ENCODE measurements at places on chromosomes 13 and 19. TPM values are rescaled to one million over a fixed set of nuclear protein-coding genes. Genes with fewer than 3 reads are reported as not detected.

The KIR2DL1 gene
- not detected for total RNA-seq

The PPM1N gene
- 5.2 TPM for total RNA-seq

The LILRB4 gene
- not detected for total RNA-seq

The TEX29 gene
- total RNA-seq = not detected

The ERF gene
- total RNA-seq = 96.1 TPM

The ZNF844 gene
- not detected for total RNA-seq

The ZNF626 gene
- total RNA-seq = not detected

The SLC15A1 gene
- 2.6 TPM for total RNA-seq

The LIM2 gene
- total RNA-seq = not detected

All from HCT116 (cell line).